ENCODE measurements at places on chromosomes 1 and 21. TPM values are rescaled to one million over a fixed set of nuclear protein-coding genes. Genes with fewer than 3 reads are reported as not detected.

- peak; percentile 32 for DNase-seq
Observed at GRCh38 chr1:9687874-9688582, 36.5 kb downstream of the PIK3CD start.

Gene UTS2
- total RNA-seq: not detected

GRCh38 chr1:64248065-64248464 lies 44.6 kb downstream of the UBE2U start:
- no peak for DNase-seq

Gene IGSF21
- not detected for total RNA-seq

Measured in PC-3 (cell line).